ENCODE measurements at places on chromosomes 1 and 21.

DNA sequence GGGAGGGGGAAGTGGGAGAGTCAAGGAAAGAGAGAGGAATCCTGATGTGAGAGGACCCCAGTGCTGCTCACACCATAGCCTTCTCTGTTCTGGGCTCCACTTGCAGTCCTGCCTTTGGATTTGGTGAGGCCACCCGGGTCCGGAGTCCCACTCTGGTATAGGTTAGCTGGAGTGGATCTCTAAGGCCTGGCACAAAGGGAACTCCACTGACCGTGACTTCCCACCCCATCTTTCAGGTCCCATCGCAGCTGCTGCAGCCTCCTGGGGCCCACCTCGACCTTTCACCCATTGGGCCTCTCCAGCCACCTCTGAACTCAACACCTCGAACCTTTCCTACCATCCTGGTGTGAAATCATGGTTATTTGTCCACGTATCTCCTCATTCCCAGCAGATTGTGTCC lies 324.4 kb downstream of the MATN1 start:
- no peak for DNase-seq

DNA sequence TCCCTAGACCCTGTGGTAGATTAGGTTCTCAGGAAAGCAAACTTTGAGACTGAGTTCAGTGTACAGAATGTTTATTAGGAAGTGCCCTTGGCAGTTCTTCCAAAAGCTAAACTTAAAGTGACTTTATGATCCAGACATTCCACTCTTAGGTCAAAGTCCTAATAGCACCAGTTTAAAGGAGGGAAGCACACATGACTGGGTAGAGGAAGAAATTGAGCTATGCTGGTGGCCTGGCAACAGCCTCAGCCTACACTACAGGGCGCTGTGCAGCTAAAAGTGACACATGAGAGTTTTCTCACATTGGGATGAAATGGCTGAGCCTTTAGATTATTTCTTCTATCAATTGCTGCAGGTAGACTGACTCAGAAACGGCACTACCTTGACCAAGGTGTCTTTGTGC lies 280.4 kb downstream of the BRINP2 start:
- no peak for DNase-seq

GRCh38 chr1:38308780-38309179 lies 262.2 kb upstream of the POU3F1 start:
- no peak for DNase-seq

- DNase-seq: no peak
These were observed 345.0 kb downstream of the DISC1 start for GRCh38 chr1:231971397-231972110.

- no peak for DNase-seq
These were observed 35.4 kb downstream of the WNT2B start for GRCh38 chr1:112544011-112544688.

DNA sequence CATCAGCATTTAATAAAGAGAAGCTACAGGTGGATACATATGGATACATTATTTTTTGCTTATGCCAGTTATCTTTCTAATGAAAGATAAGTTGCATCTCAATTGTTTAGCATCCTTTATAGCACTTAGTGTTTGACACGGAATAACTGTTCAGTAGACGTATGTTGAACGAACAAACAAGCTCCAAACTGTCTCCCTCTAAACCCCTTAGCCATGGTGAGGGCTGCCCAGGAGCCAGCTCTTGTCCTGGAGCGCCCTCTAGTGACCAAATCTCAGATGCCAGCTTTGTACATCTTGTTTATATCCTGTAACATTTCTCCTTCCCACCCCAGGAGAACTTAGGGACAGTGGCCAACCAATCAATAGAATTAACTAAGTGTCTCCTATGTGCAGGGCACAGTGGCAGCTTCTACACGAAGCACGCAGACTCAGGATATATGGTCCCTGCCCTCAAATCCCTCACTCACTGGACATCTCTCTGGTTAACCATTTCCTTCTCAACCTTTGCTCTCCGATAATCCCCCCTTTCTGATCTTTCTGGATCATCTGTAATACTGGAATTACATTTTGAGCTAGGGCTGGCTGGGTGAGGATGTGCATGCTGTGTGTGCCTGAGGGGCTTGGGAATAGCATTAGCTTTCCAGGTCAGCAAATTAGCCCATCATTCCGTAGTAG lies 22.9 kb downstream of the KCNA10 start:
- peak; percentile 82 for DNase-seq

DNA sequence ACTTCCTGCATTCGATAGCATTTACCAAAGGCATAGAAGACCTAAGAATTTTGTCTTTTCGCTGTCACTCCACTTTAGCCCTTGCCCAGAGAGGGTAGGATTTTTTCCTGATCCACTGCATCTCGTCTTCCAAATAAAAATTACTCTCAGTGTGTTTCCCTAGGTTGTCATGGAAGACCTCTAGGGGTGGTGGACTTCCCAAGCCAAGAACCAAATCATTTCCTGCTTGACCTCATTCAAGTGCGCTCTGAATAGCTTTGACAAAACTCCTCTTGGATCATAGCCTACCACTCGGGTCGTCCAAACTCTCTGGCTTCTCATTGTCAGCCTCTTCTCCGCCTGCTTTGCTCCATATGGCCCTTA lies 431 bp upstream of the C1orf52 start:
- no peak for DNase-seq

GRCh38 chr1:18687273-18687672 lies 56.6 kb downstream of the PAX7 start:
- DNase-seq: no peak

DNA sequence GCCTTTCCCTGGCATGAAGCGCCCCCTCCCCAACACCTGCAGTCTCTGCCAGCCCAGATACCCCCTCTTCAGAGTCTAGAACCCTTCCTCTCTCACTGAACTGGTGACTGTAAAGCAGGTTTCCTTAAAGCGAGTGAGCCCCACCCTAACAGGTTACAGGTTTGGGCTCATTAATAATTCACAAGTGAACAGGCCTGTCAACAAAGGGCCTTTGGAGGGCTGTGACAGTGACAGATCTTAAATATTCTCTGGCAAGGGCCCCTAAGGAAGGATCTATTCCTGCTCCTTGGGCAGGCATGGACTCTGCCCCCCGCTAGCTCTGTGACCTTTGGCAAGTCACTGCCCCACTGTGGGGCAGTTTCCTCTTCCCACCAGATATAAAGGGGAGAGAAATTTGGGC lies 5.6 kb upstream of the TTC39A start:
- no peak for DNase-seq

DNA sequence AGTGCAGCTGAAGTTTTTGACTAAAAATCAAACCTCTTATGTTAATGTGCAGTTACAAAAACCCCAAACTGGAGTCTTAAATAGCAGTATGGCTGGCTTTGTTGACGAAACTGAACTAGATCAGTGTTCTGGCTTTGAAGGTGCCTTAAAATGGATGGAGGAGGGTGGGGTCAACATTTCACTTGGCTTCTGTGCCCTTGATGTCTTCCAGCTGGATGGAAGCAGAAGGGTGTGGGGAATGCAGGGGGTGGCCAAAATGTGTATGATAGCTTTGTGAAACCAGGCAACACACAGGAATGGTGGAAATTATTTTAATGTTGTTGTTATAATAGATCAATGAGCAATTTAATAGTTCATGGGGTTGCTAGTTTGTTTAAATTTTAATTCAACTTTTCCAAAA lies 96.8 kb upstream of the C1orf105 start:
- no peak for DNase-seq

DNA sequence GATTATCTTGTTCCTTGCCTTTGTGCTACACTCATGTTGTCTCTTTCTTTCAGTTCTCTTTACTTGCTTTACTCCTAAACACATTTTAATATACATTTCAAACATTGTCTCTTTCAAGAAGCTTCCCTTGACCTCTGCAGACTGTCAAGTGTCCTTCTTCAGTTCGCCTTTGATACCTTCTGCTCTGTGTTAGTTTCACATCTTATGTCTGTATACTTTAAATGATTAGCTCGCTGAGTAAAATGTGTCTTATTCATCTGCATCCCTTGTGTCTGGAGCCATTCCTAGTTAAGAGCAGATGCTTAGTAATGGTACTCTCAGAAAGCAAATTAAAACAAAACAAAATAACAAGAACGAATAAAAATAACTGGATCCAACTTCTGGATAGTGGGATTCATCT lies 303.3 kb downstream of the S1PR1 start:
- no peak for DNase-seq

DNA sequence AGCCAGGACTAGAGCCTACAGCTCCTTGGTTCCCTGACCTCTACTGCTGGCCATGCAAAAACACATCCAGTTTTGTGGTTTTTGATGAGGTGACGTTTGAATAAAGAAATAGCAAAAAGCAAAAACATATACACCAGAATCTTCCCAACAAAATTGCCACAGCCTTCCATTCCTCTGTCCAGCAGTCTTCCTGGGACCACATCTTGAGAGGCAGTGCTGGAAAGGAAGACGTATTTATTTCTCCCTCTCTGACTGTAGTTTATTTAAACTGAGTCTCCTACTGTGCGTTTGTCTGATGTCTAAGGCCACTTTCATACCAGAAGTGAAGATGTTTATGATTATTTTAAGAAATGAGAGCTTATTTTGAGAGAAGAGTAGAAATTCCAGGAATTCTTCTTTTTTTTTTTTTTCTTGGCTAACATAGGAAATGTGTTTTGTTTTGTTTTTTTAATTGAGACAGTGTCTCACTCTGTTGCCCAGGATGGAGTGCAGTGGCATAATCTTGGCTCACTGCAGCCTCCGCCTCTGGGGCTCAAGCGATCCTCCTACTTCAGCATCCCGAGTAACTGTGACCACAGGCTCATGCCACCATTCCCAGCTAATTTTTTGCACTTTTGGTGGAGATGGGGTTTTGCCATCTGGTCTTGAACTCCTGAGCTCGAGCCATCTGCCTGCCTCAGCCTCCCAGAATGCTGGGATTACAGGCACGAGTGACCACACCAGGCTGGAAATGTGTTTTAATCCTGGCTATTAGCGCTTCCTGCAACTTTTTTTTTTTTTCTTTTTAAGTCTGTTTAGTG lies 118.5 kb downstream of the ITSN1 start:
- no peak for DNase-seq

- no peak for DNase-seq
These were observed 7.8 kb downstream of the TBX19 start for GRCh38 chr1:168288311-168289052.

- no peak for DNase-seq
These were observed 333.7 kb downstream of the PCP4 start for GRCh38 chr21:40200946-40201345.

DNA sequence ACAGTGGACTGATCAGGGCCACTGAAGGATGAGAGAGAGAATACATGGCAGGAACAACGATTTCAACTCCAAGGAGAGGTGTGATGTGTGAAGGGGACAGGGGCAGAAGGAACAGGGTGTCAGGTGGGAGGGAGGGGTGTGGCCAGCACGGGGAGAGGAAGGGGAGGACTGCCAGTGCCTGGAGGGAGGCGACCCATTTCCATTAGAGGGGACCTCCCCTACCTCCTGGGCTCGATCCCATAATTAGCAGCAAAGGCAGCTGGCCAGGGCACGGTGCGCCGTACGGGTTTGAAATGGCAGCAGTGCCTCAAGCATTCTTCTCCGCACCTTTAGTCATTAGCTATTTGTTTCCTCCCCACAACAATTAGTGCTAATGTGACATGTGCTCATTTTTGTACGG lies 22.7 kb downstream of the CRYAA start:
- no peak for DNase-seq

GRCh38 chr21:43209575-43210453 lies 41.0 kb downstream of the CRYAA start:
- no peak for DNase-seq

DNA sequence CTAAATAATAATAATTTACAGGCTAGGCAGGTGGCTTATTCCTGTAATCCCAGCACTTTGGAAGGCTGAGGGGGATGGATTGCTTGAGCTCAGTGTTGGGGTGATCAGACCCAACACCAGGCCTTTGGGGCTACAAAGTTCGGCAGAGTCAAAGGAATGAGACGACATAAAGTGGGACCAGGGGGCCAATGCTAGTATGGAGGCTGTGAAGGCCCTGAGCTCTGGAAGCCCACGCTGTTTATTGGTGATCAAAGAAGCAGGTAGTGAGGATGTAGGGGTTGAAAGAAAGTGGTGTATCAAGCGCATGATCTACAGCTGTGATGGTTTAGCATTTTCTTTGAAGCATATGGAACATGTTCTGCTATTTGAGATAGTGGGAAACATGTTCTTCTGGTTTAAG lies 5.6 kb downstream of the BTBD8 start:
- no peak for DNase-seq

GRCh38 chr1:7468248-7468647 lies 302.8 kb upstream of the VAMP3 start:
- DNase-seq: no peak

GRCh38 chr1:230160957-230161771 lies 94.1 kb downstream of the GALNT2 start:
- no peak for DNase-seq

- no peak for DNase-seq
These were observed 48.9 kb upstream of the LEPR start for GRCh38 chr1:65371544-65371943.

- DNase-seq: no peak
These were observed 1267.0 kb upstream of the NCAM2 start for GRCh38 chr21:19731251-19731650.

- DNase-seq: no peak
These were observed 340.4 kb upstream of the VAMP3 start for GRCh38 chr1:7430691-7431090.

DNA sequence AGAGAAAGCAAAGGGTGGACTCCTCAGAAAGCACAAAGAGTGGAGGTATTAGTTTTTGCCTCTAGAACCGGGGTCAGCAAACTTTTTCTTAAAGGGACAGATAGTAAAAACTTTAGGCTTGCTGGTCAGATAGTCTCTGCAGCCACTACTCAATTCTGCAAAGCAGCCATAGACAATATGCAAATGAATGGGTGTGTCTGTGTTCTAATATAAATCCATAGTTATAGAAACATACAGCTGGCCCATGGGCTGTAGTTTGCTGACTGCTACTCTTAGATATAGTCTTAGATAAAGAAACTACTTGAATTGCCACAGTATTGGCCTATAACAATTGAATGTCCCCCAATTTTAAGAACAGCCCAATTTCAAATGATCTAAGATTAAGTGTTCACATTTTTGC lies 101.6 kb upstream of the CACHD1 start:
- no peak for DNase-seq

- no peak for DNase-seq
These were observed 33.8 kb upstream of the COL6A1 start for GRCh38 chr21:45947716-45948255.

GRCh38 chr1:162676087-162676486 lies 43.8 kb downstream of the DDR2 start:
- DNase-seq: no peak

- DNase-seq: no peak
These were observed 47.8 kb upstream of the PCBP3 start for GRCh38 chr21:45595574-45596295.

GRCh38 chr1:227378871-227379554 lies 60.7 kb upstream of the CDC42BPA start:
- no peak for DNase-seq

- DNase-seq: peak; percentile 15
These were observed at the start of gene IL20 for GRCh38 chr1:206864939-206865671. Gene IL20, plus strand, starts transcription at chr1:206865623. Its CDS starts 230 bp downstream, at chr1:206865853.

DNA sequence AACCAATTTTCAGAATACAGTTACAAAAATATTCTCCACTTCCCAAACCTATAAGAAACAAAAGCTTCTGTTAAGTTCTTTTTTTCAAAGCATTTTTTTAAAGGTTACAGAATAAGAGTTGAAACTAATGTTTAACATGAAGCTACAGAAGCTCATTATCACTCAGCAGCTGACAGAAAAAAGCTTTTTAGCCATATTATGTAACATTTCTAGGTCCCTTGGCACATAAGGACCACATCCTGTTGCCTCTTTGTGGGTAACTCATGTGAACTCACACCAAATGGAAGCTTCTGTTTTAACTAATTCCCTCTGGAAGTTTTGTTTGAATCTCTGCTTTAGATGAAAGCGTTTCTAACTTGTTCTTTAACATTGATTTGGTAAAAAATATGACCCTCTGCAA lies 242.5 kb upstream of the TMPRSS15 start:
- no peak for DNase-seq

All from hypothalamus (tissue), 51 donors.